ENCODE measurements at places on chromosomes 12 and 14.

DNA sequence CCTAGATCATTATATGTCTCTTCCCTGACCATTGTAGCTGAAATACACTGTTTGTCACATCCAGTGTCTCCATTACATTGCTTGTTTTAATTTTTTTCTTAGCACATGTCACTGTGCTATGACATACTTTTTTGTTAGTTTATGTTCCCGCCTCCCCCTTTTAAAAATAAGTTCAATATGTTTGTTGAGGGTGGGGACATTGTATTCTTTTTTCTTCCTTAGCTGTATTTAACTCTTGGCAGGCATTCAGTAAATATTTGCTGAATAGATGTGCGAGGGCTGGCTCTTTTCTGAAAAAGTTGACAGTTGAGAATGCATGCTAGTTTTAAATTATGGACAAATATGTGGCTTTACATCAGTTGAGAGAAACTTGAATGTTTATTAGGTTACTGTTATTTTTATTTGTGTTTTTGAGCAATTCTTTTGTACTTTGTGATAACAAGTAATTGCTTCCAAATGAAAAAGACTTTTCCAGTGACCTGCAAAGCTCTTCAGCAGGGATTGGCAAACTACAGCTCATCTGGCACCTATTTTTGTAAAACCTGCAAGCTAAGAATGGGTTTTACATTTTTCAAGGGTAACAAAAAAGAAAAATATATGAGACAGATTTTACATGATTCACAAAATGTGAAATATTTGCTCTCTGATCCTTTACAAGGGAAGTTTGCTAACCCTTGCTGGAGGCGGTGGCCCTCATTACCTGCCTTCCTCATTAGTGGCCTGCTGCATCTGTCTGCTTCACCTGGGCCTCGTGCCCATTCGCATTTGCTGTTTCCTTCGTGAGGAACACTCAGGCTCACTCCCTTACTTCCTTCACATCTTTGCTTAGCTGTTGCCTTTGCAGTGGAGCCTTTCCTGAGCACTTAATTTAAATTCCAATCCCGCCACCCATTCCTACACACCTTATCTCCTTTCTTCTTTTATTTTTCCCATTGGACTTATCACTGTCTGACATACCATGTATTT is 229.4 kb downstream of the ERC1 start:
- no peak for DNase-seq

GRCh38 chr12:6777386-6777785 is 5.1 kb downstream of the LAG3 start:
- DNase-seq: peak; percentile 2

DNA sequence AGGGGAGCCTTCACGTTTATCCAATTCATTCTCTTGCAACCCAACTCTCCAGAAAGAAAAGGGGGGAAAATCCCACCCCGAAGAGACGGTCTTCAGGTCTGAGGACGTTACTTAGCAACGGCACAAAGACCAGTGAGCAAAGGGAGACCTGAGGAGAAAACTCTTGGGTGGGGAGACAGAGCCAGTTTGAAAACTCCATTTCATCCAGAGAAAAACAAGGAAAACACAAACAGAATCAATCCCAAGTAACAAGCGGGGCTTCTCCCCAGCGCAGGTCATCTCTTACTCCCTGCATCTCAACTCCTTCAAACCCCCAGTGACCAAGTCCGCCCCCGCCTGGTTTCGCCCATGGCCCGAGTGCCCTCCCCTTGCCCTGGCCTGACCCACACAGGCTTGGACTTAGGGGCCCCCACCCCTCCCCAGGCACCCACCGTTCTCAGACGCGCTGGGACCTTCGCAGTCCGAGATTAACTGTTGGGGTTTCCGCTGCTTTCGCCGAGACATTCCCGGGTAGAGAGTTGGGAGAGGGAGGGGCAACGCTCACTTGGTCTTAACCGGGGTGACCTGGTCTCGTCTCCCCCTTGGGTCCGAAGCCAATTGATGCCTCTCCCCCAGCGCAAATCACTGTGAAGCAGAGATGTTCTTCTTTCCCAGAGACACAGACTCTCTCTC is 10.4 kb upstream of the SALL2 start:
- DNase-seq: no peak

DNA sequence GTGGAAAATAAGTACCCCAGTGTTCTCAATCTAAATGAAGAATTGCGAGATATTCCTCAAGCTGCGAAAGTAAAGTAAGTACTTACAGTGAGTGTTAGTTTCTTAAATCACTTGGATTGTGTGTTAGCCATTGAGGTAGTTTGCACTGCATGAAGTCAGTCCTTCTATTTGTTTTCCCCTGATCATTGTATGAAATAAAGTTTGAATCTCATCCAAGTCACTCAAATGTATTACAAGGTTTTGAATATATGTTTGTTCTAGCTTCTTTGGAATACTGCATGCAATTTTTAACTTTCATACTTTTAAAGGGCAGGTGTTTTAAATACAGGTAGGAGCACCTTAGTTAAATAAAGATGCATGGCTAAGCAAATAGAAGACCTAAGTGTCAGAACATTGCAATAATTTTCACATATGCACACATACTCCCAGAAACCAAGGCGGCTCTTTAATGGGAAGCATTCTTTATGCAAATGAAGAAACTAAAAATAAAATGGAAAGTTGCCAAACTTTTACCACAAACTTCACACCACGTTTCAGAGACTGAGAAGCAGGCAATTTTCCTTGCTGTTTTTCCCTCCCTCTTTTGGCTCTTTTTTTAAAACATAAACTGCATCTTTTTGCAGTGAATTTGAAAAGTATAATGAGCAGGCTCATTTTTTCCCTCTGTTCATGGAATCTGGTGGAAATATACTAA is 105.6 kb downstream of the GPR135 start:
- no peak for DNase-seq

GRCh38 chr12:20602641-20603391 is 92.3 kb upstream of the SLCO1C1 start:
- DNase-seq: no peak
